NCI-H69 (cell line): ENCODE measurements at places on chromosomes 1 and 21.

- no peak for DNase-seq
These were observed 31.4 kb upstream of the MYOC start for GRCh38 chr1:171683870-171684269.

GRCh38 chr21:31367801-31368200 is 23.7 kb upstream of the TIAM1 start:
- DNase-seq = no peak

DNA sequence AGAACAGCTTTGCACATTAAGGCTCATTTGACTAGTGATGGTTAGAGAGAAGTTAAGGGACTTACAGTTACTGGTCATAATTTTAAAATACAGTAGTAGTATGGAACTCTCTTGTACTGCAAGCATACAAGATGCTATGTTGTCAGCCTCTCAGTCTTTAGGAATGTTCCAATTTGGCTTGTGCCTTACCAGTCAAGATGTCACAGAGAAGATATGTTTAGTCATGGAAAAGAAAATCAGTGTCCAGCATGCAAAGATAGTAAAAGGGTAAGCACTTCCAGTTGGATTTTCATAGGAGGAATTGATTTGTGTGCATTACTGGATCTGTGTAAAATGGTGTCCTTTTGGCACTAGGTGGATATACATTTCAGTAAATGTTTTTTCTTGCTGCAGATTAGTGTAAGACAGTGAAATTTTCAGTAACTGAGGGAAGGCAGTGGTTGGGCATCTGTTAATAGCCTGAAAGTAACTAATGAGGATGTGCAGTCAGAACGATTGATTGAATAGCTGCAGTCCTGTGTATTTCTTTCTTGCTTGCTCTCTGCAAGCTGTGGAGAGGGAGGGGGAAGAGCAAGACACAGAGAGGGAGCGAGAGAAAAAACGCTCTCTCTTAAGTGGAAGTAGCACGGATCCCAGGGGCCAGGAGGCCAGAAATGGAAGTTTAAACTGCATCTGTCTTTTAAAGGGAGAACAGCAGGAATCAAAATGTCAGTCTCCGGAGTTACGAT is 108.2 kb downstream of the CLEC20A start:
- no peak for DNase-seq

DNA sequence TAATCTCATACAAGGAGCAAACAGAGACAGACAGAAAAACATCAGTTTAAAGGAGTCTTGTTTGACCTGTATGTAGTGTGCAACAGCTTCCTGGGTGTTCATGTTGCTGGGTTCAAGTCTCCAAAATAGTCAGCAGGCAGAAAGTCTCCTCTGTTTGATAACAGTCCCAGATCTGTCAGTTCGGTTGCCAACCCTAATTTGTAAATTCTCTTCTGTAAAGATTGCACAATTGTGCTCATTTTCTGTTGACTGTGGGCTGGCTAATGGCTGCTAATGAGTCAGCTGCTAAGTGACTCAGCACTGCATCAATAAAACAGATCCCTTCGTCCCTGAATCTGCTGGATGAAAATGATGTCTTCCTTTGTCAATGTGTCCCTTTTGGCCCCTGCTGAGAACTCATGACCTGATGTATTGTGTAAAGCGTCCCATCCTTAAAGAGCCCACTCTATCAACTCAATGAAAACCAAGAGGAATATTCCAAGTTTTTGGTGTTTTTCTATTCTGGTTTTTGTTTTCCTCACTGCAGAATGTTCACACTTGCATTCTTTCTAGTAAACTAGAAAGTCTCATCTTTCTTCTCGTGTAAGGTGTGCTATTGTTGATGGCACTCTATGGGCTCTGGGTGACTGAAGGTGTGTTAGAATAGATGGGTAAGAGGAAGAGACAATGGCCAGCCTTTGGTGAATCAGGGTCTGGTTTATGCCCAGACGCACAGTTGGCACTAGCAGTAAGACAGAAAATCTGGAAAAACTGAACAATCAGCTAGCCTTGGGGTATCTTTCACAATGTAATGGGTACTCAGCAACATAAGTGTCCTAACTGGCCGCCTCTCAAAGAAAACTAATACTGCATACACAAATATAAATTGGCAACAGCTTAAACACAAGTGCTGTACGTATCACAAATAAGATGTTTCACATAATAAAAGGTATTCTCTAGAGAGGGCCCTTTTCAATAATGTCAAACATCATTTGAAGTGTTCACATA is 75.1 kb upstream of the SIPA1L2 start:
- peak; percentile 94 for DNase-seq

GRCh38 chr1:47813970-47814369 is 183.2 kb downstream of the TRABD2B start:
- no peak for DNase-seq

GRCh38 chr1:54461731-54462596 is 55.8 kb upstream of the SSBP3 start:
- no peak for DNase-seq

DNA sequence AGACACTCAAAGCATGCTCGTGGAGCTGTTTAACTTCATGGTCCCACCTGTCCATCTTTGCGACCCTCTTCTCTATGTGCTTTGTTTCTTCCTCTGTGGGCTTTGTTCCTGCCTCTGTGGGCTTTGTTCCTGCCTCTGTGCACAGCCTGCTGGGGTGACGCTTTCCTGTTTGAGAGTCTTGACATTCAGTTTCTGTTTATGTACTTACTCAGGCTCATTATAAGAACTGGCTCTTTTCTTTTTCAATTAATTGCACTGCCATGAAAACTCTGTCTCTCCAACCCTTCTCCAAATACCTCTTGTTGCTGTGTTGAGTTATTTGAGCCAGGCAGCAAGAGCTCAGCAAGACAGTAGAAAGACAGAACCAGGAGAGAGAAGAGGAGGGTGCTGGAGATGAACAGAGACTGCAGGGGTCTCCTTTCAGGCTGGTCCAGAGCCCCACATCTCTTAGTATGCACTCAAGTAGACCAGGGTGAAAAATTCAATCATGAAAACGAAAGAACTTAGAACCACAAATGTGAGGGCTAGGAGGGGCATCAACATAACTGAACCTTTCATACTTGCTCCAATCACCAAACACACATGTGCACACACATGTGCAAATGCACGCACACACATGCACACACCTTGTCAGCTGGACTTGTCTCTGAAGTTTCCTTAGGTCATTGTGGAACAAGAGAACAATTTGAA is 88.3 kb upstream of the SGIP1 start:
- DNase-seq = no peak

- peak; percentile 46 for DNase-seq
These were observed 1.5 kb downstream of the AK4 start for GRCh38 chr1:65149351-65150107.

GRCh38 chr1:148264374-148265276 is 112.5 kb upstream of the NBPF11 start:
- peak; percentile 15 for DNase-seq

DNA sequence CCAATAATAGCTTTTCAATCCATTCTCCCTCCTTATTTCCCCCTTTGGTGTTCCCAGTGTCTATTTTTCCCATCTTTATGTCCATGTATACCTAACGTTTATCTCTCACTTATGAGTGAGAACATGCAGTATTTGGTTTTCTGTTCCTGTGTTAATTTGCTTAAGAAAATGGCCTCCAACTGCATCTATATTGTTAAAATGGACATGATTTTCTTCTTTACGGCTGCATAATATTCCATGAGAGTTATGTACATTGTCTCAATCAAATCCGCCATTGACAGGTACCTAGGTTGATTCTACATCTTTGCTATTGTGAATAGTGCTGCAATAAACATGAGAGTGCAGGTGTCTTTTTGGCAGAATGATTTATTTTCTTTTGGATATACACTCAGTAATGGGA is 126.7 kb downstream of the CTH start:
- DNase-seq = no peak

- DNase-seq = peak; percentile 11
These were observed 96.5 kb upstream of the WNT4 start for GRCh38 chr1:22239378-22239777.

DNA sequence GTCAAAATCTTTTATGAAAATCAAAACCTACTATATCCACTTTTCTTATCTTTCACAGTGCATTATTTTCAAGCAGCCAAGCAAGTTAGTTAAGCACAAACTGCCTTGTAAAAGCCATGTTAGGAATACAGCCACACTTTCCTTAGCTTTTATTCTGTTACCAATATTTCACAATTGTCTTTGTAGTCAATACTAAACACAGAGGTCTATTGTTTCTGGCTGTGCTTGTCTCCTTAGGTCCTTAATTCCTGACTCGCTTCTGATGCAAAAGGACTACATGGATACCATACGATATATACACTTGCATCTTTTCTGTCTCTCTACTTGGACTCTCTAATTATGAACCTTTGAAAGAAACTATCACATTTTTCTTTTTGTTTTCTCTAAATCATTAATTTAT is 331.8 kb downstream of the NEGR1 start:
- DNase-seq = no peak

GRCh38 chr1:62493656-62494055 is 56.8 kb downstream of the USP1 start:
- no peak for DNase-seq

- DNase-seq = no peak
These were observed 694.4 kb downstream of the LTN1 start for GRCh38 chr21:28298251-28298672.

- DNase-seq = no peak
These were observed 181.5 kb downstream of the PLPP3 start for GRCh38 chr1:56397811-56398231.

GRCh38 chr1:15574741-15575140 is 10.1 kb downstream of the AGMAT start:
- no peak for DNase-seq

GRCh38 chr1:170048515-170048914 is 26.0 kb downstream of the KIFAP3 start:
- DNase-seq = no peak

- DNase-seq = no peak
These were observed 39.5 kb downstream of the TRPM2 start for GRCh38 chr21:44392916-44393315.

GRCh38 chr1:115670476-115671175 is 28.9 kb downstream of the VANGL1 start:
- peak; percentile 85 for DNase-seq

DNA sequence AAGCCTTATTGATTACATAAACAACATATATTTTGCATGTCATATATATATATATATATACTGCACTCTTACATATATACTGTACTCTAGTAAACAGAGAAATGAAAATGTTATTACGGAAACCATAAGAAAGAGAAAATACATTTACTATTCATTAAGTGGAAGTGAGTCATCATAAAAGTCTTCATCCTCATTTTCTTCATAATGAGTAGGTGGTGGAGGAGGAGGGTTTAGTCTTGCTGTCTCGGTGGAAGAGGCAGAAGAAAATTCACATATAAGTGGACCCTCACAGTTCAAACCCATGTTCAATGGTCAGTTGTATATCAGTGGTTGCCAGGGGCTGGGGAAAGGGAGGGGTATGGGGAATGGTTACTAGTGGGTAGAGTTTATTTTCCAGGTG is 8.0 kb upstream of the IFNLR1 start:
- no peak for DNase-seq

DNA sequence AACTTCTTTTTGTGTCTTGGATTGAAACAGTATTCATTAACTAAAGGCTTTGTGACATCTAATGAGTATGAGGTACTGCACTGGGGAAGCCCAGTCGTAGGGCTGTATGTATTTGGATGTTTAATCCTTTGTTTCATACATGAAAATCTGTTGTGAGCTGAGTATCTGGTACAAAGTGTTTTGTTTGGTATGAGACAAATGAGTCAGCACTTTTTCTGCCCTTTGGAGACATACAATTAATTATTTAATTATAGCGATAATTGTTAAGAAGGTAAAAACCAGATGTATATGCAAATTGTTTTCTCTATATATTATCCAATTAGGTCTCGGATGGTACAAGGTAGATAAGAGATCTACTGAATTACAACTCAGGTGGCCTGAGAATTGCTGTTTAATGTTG is 36.3 kb downstream of the MARK1 start:
- DNase-seq = no peak

- peak; percentile 89 for DNase-seq
These were observed 157.7 kb downstream of the PIK3R3 start for GRCh38 chr1:45974541-45975269.

DNA sequence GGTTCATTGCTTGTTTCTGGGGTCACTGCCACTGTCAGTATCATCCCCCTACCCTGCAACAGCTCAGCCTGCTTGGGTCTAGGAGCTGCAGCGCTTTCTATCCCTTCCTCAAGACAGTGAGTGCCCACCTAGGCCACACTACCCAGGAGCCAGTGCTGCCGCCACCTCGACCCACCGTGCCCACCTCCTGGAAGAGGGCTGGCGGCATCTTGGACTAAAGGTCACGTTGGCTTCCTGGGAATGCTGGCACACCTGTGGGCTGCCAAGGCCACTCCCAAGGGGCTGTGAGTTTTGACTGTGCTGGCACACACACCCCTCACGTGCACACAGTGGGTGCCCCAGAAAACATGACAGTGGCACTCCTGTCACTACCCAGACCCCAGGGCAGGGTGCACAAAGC is 22.1 kb downstream of the CRYAA start:
- DNase-seq = no peak

GRCh38 chr1:237042892-237043576 is 1.1 kb downstream of the RYR2 start:
- DNase-seq = no peak

GRCh38 chr1:221644663-221645258 is 97.1 kb downstream of the DUSP10 start:
- peak; percentile 58 for DNase-seq

DNA sequence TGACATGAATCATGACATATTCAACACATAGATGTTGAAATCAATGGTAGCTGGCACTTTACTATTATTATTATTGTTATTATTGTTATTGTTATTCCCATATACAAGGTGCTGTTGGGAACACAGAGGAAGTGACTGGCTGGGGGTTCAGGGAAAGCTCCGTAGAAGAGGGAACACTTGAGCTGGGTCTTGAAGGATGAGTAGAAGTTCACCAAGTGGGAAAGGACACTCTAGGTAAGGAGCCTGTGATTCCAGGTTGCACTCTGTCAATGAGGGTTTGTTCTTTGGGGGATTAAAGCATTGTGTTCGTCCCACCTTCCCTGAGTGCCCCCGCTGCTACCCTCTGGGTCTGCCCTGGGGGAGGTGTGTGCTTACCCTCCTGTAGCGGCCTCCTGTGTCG is 14.1 kb downstream of the ZNF362 start:
- no peak for DNase-seq

DNA sequence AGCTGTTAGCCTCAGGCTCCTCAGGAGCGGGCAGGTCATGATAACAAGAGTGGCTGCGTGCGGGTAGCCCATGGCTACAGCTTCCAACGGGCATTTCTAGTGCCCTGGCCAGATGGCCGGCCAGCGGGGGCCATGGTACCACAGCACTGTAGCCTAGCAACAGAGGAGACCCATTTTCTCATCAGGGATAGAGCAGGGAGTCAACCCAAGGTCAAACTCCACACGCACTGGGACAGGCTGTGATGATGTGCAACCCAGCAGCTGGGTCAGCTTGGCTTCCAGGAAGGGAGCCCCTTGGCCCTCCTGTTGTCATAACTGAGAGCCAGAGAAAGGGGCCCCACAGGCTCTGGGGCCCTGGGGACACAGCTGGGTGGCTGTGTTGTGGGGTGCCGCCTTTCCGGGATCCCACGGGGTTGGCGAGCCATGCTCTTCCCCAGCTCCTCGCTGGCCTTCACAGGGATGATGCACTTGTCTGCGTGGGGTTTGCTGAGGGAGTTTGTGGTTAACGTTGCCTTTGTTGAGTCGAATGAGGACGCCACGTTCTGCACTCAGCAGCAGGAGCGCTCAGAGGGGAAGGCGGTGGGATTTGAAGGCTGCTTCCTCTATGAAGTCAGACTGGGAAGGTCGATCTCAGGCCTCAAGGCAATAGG is 46.3 kb downstream of the COL18A1 start:
- no peak for DNase-seq
